ENCODE measurements at places on chromosomes 4 and X. TPM values are rescaled to one million over a fixed set of nuclear protein-coding genes. Genes with fewer than 3 reads are reported as not detected.

Gene PDE6B
- 1.9 TPM for total RNA-seq

Gene FAM47E
- 2.4 TPM for total RNA-seq

Gene APEX2
- 10.1 TPM for total RNA-seq

Gene POF1B
- total RNA-seq = 0.23 TPM

Gene TXK
- 2.3 TPM for total RNA-seq

Gene KLF8
- total RNA-seq = 28.3 TPM

Gene ARR3
- total RNA-seq = not detected

Gene ZIC3
- total RNA-seq = not detected

GRCh38 chr4:26821677-26822503 lies 38.8 kb upstream of the STIM2 start:
- H3K4me3 ChIP-seq = no peak overlapping the region
- no peak for DNase-seq
- no peaks in the 10 kb centered on the region for H3K4me1 ChIP-seq
- no peaks in the 10 kb centered on the region for H3K36me3 ChIP-seq
- no peak overlapping the region for H3K27ac ChIP-seq

- H3K4me3 ChIP-seq = no peak overlapping the region
- H3K27ac ChIP-seq = no peak overlapping the region
- no peak for DNase-seq
- no peaks in the 10 kb centered on the region for H3K27me3 ChIP-seq
- H3K4me1 ChIP-seq = no peaks in the 10 kb centered on the region
Measured at GRCh38 chr4:22493523-22493922, 22.3 kb downstream of the ADGRA3 start.

DNA sequence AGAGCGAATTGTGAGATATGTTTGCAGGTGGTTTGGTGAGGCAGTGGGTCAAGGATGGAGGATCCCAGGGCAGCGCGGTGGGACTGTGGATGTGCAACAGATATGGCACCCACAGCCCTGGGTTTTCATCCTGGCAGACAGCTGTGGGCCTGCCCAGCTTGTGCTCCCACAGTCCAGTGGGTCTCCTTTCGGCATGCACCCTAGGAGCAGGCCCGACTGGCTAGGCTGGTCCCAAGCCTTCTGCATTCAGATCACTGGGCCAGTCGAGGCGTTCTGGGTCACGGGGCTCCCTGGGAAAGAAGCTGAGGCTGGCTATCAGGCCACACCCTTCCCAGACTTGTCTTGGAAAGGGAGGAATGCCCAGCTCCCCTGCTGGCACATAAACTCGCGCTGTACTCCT lies 2289.6 kb downstream of the ARAP2 start:
- H3K27ac ChIP-seq = no peak overlapping the region
- H3K4me3 ChIP-seq = no peak overlapping the region
- no peaks in the 10 kb centered on the region for H3K27me3 ChIP-seq
- no peaks in the 10 kb centered on the region for H3K4me1 ChIP-seq
- no peaks in the 10 kb centered on the region for H3K36me3 ChIP-seq

DNA sequence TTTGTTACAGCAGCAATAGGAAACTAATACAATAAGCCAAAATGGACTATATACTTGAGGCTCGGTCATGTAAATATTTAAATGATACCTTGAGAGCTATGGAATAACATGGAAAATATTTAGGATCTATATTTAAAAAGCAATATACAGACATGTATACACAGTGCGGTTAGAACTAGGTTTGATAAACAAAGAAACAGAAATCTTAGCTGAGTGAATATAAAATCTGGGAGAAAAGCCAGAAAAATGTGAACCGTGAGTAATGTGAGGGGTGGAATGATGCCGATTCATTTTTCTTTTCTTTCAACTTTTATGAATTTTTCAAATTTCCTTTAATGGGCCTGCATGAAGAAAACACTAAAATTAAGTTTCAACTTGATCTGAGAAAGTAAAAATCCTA lies 104.1 kb downstream of the ATXN3L start:
- DNase-seq = no peak
- no peaks in the 10 kb centered on the region for H3K4me1 ChIP-seq
- no peak overlapping the region for H3K4me3 ChIP-seq
- H3K36me3 ChIP-seq = no peaks in the 10 kb centered on the region
- no peaks in the 10 kb centered on the region for H3K27me3 ChIP-seq

- H3K27me3 ChIP-seq = no peaks in the 10 kb centered on the region
- H3K4me3 ChIP-seq = no peak overlapping the region
- H3K36me3 ChIP-seq = no peaks in the 10 kb centered on the region
- DNase-seq = no peak
- no peak overlapping the region for H3K27ac ChIP-seq
Measured at GRCh38 chr4:78369679-78370078, 181.9 kb upstream of the ANXA3 start.

DNA sequence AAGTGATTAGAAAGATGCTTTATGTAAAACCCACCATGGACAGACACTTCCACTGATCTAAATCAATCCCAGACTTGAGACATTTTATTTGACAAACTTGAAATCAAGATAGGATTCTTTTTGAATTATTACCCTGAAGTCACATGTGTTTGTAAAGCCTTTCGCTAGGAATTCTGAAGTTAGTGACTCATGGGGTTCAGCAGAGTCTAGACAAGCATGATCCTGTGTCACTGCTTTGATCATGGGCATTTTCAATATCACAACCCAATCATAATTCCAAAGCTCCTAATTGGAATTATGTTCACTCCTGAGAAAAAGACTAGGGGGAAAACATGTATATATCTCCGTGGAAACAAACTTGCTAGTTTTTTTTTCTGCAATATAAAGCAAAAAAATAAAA lies 67.5 kb upstream of the BMP3 start:
- H3K36me3 ChIP-seq = no peaks in the 10 kb centered on the region
- DNase-seq = no peak
- no peaks in the 10 kb centered on the region for H3K27me3 ChIP-seq

DNA sequence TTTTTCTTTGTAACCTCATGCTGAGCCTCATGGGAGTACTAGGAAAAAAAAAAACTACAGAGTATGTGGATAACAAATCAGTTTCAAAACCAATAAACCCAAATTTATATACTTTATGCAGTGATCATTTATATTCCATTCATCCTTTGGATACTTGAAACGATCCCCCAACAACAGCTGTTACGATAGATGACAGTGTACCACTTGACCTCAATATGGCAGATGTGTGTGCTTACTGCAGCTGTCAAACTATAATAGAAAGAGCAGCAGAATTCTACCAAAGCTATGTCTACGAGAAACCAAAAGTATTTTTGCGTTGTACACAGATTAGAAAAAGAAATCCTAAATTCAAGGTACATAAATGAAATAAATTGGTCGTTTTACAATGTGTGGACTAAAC lies 337.8 kb downstream of the PDGFC start:
- DNase-seq = no peak
- no peaks in the 10 kb centered on the region for H3K36me3 ChIP-seq
- H3K4me3 ChIP-seq = no peak overlapping the region
- no peak overlapping the region for H3K27ac ChIP-seq
- no peaks in the 10 kb centered on the region for H3K4me1 ChIP-seq

DNA sequence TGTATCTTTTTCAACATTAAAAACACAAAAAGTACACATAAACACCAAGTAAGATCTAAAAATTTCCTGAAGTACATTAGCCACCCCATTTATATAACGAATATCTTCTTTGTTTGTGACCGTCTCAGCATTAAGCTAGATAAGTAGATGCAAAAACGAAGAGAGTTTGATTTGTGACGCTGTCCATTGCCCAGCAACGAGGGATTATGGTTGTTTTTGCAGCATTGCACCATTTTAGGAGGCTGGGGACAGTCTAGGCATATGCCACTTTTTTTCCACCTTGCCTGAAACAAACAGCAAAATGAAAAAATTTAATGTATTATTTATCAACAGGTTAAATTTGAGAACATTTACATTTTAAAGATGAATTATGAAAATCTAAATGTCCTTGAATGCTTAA lies 12.0 kb upstream of the IGSF1 start:
- H3K27ac ChIP-seq = no peak overlapping the region
- no peaks in the 10 kb centered on the region for H3K27me3 ChIP-seq
- no peak overlapping the region for H3K4me3 ChIP-seq
- DNase-seq = no peak
- H3K36me3 ChIP-seq = no peaks in the 10 kb centered on the region
- H3K4me1 ChIP-seq = no peaks in the 10 kb centered on the region

DNA sequence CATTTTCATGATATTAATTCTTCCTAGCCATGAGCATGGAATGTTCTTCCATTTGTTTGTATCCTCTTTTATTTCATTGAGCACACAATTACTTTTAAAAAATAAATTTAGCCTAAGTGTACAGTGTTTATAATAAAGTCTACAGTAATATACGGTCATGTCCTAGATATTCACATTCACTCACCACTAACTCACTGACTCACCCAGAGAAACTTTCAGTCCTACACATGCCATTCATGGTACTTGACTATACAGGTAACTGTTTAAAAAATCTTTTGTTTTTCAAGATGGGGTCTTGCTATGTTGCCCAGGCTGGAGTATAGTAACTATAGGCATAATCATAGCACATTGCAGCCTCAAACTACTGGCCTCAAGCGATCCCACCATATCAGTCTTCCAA lies 348.1 kb downstream of the RAPGEF2 start:
- H3K4me1 ChIP-seq = no peaks in the 10 kb centered on the region
- no peaks in the 10 kb centered on the region for H3K27me3 ChIP-seq
- H3K36me3 ChIP-seq = no peaks in the 10 kb centered on the region
- H3K27ac ChIP-seq = no peak overlapping the region

DNA sequence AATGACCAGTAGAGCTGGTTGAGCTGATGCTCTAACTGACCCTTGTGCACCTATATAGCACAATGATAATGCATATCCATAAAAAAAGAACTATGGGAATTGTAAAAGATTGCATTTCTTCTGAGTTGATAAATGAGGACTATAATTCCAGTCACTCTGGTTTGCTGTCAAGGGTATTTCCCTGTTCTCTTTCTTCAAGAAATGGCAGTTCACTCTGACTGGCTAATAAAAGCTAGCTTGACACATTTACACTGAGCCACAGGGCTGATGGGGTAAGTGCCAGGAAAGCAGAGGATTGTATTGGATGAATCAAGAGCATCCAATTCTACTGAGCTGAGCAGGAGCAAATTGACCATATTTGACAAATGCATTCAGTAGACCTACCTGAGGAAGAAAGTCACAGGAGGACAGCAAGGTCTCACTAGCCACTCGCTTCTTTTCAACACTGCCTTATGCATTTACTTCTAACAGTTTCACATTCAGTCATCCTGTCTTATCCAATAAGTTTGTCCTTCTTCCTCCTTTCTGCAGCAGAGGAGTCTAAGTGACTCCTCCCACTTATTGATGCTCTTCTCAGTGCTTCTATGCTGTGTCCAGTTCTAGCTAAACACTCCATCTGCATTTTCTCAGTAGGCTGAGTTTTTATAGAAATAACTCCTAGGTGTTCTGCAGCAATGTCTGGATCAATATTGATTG lies 43.0 kb downstream of the RBMX2 start:
- no peaks in the 10 kb centered on the region for H3K4me1 ChIP-seq
- H3K27me3 ChIP-seq = no peaks in the 10 kb centered on the region
- H3K36me3 ChIP-seq = no peaks in the 10 kb centered on the region
- H3K27ac ChIP-seq = no peak overlapping the region
- no peak for DNase-seq
- H3K4me3 ChIP-seq = no peak overlapping the region

GRCh38 chr4:120977435-120977997 lies 55.0 kb upstream of the PRDM5 start:
- H3K4me1 ChIP-seq = no peaks in the 10 kb centered on the region
- no peak overlapping the region for H3K4me3 ChIP-seq
- H3K27ac ChIP-seq = no peak overlapping the region
- DNase-seq = no peak
- no peaks in the 10 kb centered on the region for H3K27me3 ChIP-seq

- no peaks in the 10 kb centered on the region for H3K27me3 ChIP-seq
- H3K36me3 ChIP-seq = no peaks in the 10 kb centered on the region
- DNase-seq = peak; percentile 62
- H3K4me3 ChIP-seq = no peak overlapping the region
- H3K27ac ChIP-seq = no peak overlapping the region
Measured at GRCh38 chr4:68906780-68907137, 44.8 kb downstream of the UGT2A3 start.

- H3K4me1 ChIP-seq = no peaks in the 10 kb centered on the region
- H3K36me3 ChIP-seq = no peaks in the 10 kb centered on the region
- H3K27me3 ChIP-seq = no peaks in the 10 kb centered on the region
- no peak overlapping the region for H3K4me3 ChIP-seq
Measured at GRCh38 chr4:69383281-69383680, 103.0 kb downstream of the UGT2B28 start.

DNA sequence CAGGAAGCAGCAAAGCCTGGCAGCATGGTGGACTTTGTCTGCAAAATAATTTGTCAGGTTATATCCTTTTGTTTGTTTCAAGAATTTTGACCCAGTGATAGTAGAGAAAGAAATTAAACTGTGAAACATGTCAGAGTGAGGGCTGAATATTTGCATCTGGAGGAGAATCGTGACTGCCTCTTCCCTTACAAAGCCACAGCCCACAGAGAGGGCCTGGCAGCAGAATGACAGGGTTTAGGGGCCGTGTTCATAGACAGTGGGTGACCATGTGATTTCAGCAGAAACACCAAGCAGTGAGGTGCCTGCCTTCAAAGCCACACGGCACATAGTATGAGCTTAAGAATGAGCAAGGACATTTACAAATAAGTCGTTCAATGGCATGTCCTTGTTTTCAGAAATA lies 24.4 kb upstream of the PLAC8 start:
- no peaks in the 10 kb centered on the region for H3K27me3 ChIP-seq
- H3K36me3 ChIP-seq = no peaks in the 10 kb centered on the region
- no peak overlapping the region for H3K27ac ChIP-seq
- no peaks in the 10 kb centered on the region for H3K4me1 ChIP-seq

GRCh38 chrX:71870208-71871098 lies 40.2 kb upstream of the NHSL2 start:
- no peak overlapping the region for H3K4me3 ChIP-seq
- H3K27me3 ChIP-seq = no peaks in the 10 kb centered on the region
- no peak overlapping the region for H3K27ac ChIP-seq
- no peak for DNase-seq

DNA sequence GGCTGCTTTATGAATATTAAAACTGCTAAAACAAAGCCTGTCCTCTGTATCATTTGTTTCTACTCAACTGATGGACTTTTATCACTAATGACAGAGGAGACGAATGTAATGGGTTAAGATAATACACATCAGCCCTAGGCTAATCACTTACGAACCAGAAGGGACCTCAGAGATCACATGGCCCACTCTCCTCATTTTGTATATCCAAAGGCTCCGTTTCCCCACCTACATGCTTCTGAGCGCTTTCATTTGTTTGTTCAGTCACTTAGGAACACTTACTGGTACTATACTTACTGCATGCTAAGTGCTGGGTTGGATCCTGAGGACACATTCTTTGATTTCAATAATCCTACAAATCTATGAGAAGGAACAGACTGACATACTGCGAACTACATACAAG lies 169.3 kb downstream of the CEP135 start:
- no peak overlapping the region for H3K4me3 ChIP-seq
- no peak for DNase-seq
- H3K4me1 ChIP-seq = no peaks in the 10 kb centered on the region
- H3K27me3 ChIP-seq = no peaks in the 10 kb centered on the region
- no peaks in the 10 kb centered on the region for H3K36me3 ChIP-seq

GRCh38 chr4:26873391-26874026 lies 12.9 kb downstream of the STIM2 start:
- no peak overlapping the region for H3K27ac ChIP-seq
- H3K27me3 ChIP-seq = no peaks in the 10 kb centered on the region
- H3K4me1 ChIP-seq = no peaks in the 10 kb centered on the region
- no peak for DNase-seq
- H3K36me3 ChIP-seq = no peaks in the 10 kb centered on the region

All from aorta (tissue), 5 donors.